Activated CD8-positive, alpha-beta memory T cell treated with anti-CD3 and anti-CD28 coated beads for 1 hour (primary cell): ENCODE measurements at places on chromosomes 5 and 9.

DNA sequence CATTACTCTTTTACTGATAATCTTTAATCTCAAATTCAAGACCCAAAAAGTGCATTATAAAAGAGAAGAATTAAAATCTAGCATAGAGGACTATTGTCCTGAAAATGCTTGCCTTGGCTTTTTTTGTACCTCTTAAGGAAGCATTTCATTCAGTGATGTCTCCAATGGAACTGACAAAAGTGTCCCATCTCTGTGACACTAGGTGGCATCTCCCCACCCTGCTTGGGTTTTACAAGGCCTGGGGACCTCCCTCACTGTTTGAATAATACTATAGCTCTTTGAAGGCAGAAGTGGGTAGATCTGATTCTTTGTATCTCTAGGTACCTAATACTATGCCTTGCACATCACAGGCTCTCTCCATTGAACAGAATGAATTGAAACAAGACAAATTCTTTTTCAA lies 180.6 kb downstream of the EPB41L4A start:
- DNase-seq: no peak

DNA sequence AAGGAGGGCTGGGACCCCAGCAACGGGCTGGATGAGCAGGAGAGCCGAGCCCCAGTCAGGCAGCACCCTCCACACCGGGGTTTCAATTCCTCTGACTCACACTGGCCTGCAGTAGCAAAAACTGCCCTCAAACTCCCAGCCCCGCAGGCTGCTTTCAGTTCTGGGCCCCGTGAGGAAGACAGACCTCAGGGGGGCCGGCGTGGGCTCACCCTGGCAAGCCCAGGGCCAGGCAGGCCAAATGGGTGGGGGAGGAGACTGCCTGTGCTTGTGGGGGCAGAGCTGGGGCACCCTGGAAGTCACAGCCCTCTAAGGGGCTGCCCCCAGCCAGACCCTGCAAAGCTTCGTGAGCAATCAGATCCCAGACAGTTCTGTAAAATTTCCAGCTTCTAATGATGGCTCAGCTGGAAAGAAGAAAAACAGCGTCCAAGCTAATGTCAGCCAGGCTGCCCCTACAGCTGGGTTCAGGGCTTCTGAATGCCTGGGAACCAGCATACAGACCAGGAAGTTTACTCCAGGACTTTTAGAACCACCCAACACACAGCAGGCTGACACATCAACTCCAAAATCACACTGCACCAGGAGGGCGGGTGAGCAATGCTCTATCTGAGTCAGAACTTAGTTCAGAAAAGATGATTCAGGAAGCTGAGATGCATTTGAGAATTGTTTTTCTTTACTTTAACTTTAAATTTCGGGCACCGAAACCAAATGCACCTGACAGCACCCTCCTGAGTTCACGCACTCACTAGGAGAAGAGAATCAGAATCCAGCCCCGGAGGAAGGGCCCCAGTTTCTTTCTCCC lies 34.7 kb downstream of the LPCAT1 start:
- DNase-seq: no peak

DNA sequence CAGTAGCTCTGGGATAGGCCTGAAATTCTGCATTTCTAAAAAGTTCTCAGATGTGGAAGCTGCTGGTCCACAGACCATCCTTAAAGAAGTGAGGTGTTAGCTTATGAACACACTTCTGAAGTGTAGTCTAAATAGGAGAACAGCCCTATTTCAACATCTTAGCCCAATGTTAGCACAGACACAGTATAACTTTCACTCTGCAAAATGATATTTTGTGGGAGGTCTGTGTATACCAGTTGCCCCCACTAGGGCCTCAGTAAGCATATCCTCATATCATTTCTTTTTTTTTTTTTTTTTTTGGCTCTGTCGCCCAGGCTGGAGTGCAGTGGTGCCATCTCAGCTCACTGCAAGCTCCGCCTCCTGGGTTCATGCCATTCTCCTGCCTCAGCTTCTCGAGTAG lies 7.5 kb upstream of the HABP4 start:
- DNase-seq: no peak

DNA sequence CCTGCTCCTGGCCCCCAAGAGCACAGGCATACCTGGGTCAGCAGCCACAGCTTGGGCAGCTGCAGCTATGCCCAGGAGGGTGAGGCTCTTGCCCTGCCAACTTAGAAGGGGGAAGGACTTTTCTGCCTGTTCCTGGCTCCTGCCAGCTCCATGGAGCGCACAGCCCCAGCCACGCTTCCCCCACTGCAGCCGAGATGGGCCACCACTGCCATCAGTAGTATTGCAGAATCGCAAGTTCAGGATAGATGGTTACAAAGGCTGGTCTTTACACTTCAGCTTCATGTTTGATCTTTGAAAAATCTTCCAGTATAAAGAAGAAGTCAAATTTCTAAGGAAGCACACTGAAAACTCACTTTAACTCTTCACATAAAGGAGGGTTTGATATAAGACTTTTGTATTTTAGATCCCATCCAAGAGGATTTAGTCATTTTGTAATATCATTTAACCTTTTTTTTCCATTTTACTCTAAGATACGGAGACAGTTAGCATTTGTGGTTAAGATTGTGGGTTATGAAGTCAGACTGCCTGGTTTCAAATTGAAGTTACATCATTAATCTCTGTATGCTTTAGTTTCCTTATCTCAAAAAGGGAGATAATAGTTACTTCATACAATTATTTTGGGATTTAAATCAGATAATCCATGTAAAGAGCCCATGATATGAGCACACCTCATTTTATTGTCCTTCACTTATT lies 81.8 kb downstream of the NLN start:
- DNase-seq: no peak

- DNase-seq: no peak
Measured at GRCh38 chr9:119284587-119285337, 84.5 kb downstream of the BRINP1 start.

- DNase-seq: no peak
Measured at GRCh38 chr9:99365233-99365980, 143.3 kb downstream of the SEC61B start.

GRCh38 chr5:38569180-38569579 lies 12.7 kb upstream of the LIFR start:
- no peak for DNase-seq

DNA sequence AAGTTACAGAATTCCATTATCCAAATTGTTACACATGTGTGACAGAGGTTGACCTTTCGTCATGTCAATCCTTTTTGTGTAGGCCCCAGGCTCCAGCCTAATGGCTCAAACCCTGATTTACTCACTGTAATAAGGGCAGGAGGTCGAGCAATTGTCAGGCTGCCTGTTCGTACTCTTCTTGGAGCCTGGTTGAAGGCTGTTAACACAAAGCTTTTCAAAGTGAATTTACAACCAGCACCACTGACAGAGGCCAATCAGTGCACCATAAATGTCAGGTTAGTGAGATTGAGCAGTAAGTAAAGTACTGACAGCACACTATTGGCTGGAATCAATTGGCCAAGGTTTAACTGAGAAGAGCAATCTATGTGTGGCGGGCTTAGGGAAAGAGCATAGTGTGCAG lies 16.8 kb downstream of the PRDM6 start:
- DNase-seq: no peak

DNA sequence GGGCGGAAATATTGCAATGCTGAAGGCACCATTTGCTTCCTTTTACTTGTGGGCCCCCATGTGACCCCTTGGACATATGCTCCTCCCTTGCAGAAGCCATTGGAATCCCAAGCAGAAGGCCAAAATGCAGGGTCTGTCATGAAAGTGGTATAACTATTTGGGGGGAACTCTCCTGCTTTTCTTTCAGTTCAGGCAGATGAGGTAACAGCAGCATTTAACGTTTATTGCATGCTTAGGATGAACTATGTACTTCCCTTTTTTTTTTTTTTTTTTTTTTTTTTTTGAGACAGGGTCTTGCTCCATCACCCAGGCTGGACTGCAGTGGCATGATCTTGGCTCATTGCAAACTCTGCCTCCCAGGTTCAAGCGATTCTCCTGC lies 7.8 kb downstream of the FOXI1 start:
- DNase-seq: no peak

- no peak for DNase-seq
Measured at GRCh38 chr9:106697750-106698502, 165.0 kb upstream of the ZNF462 start.

DNA sequence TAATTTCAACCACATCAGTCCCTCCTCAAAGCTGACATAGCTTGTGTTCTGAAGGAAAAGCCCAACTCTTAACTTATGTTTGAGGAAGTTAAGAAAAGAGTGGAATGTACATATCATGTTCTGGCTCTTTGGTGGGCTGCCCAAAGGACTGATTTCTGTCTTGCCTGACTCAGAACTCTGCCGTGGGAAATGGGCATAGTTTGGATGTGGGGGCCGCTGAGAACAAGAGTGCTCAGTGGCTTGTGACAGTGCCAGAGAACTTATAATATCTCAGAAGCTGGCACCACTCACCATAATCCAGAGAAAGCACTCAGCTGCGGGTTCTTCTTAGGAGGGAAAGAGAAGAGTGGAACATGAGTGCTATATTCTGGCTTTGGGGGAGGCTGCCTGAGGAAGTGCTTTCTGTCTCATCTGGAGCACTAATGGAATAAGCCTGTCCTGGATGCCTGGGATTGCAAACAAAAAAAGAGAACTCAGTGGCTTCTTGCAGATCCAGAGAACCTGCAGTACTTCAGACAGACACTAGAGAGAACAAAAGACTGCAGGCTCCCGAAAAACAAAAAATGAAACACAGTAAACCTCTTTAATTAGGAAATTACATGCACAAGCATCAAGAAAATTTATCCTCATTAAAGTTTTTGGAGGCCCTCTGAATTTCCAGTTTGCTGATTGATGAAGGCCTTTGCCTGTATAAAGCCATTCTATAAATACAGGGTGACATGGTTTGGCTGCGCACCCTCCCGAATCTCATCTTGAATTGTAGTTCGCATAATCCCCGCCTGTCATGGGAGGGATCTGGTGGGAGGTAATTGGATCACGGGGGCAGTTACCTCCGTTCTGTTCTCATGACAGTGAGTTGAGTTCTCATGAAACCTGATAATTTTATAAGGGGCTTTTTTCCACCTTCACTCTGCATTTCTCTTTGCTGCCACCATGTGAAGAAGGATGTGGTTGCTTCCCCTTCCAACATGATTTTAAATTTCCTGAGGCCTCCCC lies 207.0 kb downstream of the DMAC1 start:
- DNase-seq: no peak

DNA sequence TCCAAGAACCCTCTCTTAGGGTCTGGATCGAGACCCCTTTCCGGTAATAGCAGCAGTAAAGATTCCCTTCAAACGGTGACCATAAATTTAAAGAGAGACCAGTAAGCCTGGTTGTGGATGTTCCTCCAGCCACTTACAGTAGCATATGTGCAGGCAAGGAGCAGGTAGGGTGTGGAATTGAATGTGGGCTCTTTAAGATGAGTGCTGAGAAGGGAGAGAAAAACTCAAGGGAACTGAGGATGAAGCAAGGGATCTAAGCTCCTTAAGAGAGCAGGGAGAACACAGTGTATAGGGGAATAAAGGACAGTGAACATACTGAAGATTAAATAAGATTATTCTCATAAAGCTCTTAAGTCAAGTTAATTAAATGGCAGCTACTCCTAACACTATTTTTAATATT lies 51.3 kb downstream of the DPYSL3 start:
- no peak for DNase-seq

GRCh38 chr5:176986280-176986679 lies 20.3 kb downstream of the UIMC1 start:
- no peak for DNase-seq

DNA sequence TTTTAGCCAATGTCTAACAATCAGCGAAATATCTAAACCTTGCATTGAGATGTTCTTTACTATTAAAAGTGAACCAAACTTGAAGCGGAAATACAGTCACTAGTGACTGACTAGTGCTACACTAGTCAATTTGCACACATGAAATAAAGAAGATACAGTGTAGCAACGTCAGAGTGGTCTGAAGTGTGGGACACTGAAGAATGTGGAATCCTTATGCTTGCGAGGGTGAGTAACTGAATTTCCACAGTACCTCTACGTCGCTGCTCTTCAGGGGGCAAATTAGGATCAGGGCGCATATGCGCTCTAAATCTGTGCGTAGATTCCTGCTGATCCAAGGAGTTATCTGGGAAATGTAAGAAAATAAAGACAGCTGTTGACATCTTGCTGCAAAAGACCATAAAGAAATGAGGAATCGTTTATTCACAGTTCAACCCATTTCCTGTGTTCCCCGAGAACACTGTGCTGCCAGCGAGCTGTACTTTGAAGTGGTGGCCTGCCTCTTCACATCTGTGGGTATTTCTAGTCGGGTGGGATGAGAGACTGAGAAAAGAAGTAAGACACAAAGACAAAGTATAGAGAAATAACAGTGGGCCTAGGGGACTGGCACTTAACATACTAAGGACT lies 39.8 kb upstream of the FLT4 start:
- no peak for DNase-seq

DNA sequence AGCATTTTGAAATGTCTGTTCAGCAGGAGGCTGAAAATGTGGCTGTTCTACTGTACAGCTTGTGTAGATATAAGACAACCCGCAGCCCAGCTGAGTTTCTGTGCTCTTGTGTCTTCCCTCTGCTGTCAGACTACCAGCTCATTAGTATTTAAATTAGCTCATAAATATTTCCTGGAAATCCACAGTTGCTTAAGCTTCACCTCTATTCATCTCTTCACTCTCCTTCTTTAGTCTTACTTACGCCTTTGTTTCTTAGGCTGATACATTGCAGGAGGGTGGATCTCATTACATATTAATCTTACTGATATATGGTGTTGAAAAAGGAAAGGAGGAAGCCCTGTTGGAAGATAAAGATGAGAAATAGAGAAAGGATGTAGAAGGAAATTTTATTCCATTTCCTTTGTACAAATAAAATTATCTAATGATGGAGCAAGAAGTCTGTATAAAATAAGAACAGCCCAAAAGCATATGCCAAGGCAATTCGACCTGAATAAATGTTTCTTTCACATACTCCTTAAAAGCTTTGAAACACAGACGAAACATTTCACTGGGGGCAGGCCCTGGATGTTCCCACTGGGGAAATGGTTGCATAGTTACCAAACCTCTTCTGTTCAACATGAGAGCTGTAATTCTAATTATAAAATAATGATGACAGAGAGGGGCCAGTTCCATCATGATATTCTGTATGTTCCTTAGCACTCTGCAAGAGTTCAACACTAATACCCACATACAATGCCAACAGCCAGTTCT lies 111.8 kb upstream of the APC start:
- no peak for DNase-seq

DNA sequence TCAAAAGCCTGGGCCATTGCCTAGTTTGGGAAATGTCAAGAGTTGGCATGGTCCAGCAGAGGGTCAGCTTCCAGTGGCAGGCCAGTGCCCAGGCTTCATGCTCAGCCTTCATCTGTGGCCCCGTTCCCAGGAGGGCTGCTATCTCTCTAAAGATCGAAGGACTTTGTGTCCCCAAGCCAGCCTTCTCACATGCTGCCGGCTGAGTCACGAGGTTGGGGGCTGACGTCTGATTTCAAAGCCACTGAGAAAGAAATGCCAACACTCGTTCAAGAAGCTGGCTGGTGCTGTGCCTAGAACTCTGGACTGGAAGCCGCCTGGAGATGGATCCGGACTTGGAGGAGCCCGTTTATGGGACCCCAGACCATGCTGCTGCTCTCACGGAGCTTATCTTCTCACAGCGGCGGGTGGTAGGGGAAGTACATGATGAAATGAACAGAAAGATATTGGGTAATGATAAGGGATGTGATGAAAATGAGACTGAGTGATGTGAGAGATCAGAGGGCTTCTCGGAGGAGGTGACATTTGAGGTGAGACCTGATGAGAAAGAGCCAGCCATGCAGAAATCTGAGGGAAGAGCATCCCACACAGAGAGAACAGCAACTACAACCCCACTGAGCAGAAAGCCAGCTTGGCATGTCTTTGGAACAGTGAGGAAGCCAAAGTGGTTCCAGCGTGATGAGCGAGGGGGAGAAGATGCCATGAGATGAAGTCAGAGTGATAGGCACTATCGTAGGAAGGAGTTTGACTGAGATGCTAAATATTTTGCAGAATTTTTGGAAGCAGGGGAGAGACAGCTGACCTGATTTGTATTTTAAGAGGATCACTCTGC lies 54.9 kb upstream of the BOD1 start:
- DNase-seq: no peak
